ENCODE measurements at places on chromosomes 3 and 15.
A peak's percentile ranks its signal among the peaks of the same experiment; 100 is the strongest.

DNA sequence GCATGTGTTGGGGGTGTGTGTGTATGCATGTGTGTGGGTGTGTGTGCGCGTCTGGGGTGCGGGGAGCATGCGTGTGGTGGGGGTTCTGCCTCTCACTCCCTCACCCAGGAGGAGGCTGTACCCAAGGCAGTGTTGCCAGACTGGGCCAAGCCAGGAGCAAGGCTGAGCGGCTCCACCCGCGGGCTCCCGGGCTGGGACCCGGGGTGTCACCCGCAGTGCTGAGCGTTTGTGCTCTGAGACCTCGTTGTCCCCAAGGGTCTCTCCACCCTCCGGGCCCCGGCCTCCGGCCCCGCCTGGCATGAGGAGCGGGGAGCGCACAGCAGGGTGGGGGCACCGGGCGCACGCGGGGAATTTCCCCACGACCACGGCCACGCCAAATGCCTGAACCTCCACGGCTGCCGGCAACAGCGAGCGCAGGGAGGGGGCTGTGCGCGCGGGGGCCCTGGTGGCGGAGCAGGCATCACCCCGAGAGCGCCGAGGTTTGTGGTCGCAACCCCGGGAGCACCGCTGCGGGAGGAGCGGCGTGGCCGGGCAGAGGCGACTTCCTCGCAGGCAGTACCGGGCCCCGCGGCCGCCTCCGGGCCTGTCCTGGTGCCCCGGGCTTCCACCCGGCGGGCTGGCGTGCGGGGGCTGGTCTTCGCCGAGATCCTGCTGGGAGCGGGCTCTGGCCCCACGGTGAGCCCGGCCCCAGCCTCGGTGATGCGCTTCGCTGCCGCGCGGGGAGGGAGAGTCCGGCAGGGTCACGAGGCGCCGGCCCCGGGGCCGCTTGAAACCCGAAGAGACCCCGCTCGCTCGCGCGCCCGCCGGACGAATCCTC, 7.4 kb upstream of the OCA2 start:
- peak; percentile 26 for DNase-seq

DNA sequence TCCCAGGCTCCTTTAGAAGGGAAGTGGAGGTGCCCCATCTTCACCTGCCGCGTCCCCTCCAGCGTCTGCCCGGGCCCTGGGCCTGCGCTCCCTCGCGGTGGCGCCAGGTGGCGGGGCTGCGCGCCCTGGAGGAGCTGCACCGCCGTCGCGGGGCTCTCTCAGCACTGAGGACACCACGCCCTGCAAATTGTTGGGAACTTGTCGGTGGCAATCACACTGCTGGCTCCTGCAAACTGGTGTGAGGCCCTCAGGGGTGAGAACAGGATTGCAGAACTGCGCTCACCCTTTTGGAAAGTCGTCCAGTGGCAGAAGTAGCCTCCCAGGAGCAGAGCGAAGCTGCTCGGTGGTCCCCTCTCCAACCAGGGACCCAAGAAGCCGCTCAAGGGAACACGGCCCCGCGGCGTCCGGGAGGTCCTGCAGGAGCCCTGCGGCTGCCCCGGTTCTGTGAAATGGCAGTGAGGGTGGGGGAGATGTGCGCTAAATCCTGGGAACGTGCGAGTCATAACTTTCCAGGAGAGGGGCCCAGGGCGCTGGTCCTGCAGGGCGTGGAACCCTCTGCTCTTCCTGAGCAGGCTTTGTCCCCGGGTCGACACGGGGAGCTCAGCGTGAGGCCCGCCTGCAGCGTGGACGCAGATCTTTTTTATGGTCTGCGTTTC, 995 bp upstream of the LRRK1 start:
- peak; percentile 76 for DNase-seq

GRCh38 chr3:104977719-104978118, 389.0 kb upstream of the ALCAM start:
- DNase-seq = no peak

DNA sequence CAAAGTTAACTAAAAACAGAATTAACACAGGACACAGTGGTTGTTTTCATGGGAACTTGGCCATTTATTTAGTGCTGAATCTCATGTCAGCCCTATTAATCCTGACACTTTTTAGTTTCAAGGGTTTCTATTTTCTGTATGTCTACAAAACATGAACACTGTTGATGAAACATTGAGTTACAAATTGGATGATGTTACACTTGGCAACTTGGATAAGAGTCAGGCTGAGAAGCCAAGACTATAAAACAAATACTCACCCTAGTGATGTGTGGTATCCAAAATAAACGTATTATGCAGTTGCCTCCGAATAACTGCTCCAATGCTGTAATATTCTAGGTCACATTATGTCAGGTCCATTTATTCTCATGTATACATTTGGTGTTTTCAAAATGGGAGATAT, 349.6 kb downstream of the ZIC1 start:
- DNase-seq = no peak

GRCh38 chr3:126259411-126260391, 79.3 kb upstream of the ALDH1L1 start:
- peak; percentile 45 for DNase-seq

- DNase-seq = no peak
Measured at GRCh38 chr3:72120039-72120438, 335.1 kb upstream of the PROK2 start.

GRCh38 chr3:160163229-160163878, 61.9 kb upstream of the C3orf80 start:
- DNase-seq = no peak

DNA sequence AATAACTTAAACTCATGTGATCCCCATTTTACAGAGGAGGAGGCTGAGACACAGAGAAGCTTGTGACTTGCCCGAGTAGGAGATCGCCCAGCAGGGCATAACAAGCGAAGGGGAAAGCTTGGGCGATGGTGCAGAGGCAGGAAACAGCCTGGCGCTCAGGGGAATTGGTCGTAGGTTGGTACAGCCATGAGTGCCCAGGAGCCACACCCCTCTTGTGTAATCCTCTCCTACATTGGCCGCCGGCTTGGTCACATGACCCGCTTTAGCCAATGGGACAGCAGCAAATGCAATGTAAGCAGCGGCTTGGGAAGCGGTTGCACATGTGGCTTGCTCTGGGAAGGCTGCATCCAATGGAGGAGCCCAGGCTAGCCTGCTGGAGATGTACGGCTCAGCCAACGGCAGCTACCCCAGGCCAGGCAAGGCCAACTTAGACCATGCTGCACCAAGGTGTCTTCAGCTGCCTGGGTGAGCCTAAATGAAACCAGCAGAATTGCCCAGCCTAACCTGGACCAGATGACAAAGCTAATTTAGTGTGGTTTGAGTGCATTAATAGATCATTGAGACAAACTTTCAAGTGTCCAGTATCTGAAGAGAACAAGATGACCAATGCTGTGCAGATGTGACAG, 50.3 kb upstream of the SLC6A6 start:
- DNase-seq = peak; percentile 13

GRCh38 chr15:42800731-42801474, 64.0 kb upstream of the CDAN1 start:
- DNase-seq = peak; percentile 12

GRCh38 chr3:102471491-102471890, 36.7 kb downstream of the ZPLD1 start:
- no peak for DNase-seq

GRCh38 chr15:90000186-90001001, 730 bp upstream of the ZNF710 start:
- no peak for DNase-seq

DNA sequence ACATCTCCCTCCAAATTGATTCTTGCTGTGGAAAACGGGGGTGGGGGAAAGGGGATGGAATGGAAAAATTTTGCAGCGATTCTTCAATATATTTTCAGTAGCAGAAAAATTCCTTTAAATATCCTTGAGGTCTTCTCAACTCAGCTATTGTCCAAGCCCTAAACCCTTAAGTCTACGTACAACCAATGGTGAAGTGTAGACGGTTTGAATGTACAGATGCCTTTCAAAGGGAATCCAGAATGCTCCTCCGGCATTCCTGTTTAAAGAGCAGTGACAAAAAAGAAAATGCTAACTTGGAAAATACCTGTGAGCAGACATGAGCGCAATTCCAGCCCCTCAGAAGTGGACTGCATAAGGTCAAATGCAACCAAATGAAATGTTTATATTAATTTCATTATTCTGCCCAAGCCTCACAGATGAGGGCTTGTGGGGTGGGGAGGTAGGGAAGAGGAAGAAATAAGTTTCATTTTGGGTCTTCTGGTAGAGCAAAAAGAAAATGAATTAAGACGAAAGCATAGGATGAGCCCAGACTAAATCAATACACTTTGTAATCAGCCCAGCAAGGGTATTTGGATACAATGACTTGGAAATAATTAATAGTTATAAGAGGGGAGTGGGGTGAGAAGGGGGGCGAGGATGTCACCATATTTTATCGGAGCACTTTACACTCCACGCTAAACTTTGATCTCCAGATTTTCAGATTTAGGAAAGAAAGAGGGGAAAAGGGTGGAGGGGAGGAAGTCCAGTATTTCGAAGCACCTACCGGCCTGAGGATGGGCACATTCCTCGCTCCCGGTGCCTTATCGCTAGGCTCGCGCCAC, 2.7 kb downstream of the FOXP1 start:
- no peak for DNase-seq

- no peak for DNase-seq
Measured at GRCh38 chr15:47870956-47871625, 153.8 kb downstream of the SEMA6D start.

GRCh38 chr3:72055436-72055835, 270.5 kb upstream of the PROK2 start:
- DNase-seq = no peak

DNA sequence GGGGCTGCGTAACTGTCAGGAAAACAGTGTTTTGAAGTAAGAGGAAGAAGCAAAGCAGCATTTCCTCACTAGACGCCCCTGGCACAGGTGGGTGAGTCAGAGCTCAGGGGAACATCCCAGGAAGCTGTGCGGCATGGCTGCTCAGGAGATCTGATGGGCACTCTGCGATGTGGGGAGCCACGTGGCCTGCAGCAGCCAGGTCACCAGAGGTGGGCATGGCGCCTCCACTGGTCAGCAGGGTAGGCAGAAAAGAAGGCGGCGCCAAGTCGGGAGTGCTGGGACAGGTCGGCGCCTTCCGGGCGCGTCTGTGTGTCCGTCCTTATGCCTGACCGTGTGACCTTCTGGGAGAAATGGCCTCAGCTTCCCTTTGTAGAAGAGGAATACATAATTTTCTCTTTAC, 249.9 kb upstream of the ST8SIA2 start:
- DNase-seq = no peak

- DNase-seq = no peak
Measured at GRCh38 chr3:159151130-159151529, 349.3 kb downstream of the MFSD1 start.

- peak; percentile 5 for DNase-seq
Measured at GRCh38 chr3:126152458-126152857, 27.9 kb downstream of the ALDH1L1 start.

DNA sequence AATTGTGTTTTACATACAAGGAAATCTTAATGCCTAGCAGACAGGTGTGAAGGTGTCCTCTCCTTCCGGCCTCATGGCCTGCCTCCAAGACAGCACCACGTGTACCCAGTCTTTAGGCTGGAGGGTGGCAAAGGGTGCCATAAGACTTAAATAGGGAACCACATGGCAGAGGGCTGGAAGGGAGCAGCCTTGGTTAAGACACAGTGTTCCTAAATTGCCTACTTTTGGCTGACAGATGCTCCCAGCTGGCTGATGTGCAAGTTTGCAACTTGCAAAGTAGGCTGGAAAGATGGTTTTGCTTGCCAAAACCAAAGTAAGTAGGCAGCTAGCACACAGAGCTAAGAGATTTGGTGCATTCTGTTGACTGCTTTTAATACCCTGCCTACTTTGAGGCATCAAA, 45.2 kb downstream of the CCNB2 start:
- DNase-seq = no peak

- DNase-seq = no peak
Measured at GRCh38 chr3:29065211-29065785, 215.6 kb upstream of the RBMS3 start.

DNA sequence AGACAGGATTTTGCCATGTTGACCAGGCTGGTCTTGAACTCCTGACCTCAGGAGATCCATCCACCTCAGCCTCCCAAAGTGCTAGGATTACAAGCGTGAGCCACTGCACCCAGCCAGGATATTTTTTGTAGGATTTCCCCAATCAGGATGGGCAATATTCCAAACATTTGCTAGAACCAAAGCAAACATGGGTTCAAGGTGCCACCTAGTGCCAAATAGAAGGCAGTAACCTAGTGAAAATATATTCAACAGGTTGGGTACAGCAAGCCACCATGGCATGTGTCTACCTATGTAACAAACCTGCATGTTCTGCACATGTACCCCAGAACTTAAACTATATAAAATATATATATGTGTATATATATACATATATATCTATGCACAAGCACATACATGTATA, 185.9 kb upstream of the CADM2 start:
- no peak for DNase-seq

GRCh38 chr3:124230998-124231397, 239.1 kb upstream of the ROPN1 start:
- DNase-seq = no peak

DNA sequence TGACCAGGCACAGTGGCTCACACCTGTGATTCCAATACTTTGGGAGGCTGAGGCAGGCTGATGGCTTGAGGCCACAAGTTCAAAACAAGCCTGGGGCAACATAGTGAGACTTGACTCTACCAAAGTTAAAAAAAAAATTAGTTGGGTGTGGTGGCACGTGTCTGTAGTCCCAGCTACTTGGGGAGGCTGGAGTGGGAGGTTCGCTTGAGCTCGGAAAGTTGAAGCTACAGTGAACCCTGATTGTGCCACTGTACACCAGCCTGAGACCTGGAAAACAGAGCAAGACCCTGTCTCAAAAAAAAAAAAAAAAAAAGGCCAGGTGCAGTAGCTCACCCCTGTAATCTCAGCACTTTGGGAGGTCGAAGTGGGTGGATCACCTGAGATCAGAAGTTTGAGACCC, 3.1 kb downstream of the CDC25A start:
- no peak for DNase-seq

- no peak for DNase-seq
Measured at GRCh38 chr15:63514531-63514943, 10.1 kb downstream of the USP3 start.

- DNase-seq = no peak
Measured at GRCh38 chr3:127068111-127068810, 85.3 kb downstream of the PLXNA1 start.

DNA sequence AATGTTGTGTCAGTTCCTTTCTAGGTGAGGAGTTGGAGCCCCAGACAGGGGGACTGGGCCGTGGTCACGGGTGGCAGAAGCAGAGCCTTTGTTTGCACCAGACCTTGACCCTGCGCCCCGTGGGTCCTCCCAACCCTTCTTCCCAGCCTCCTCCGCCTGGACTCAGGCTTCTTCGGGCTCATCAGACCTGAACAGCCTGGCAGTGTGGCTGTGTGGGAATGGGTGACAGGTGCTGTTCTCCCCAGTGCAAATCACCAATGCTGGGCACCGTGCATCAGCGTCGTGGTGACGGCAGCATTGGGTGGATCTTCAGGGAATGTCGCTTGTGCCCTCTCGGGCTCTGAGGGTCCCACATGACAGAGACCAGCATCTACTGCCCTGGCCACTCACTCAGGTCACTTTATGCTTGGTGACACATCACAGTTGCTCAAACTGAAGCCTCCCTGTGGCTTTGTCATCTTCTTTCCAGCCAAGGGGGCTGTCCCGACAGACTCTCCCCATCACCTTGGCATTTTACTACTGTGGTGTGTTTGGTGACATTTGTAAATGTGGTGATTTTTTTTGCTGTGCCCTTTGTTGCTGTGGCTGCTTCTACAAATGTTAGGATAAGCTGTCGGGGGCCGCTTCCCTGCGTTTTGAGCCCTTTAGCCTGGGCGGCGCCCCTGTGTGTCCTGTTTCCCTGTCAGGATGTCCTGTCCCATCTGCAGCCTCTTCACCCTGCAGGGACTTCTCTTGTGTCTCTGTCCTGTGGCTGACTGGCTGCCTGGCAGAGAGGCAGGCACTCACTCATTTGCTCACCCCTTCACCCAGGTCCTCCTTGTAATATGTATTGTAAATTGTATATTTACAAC, 14.5 kb downstream of the APBA2 start:
- DNase-seq = no peak

GRCh38 chr3:142904639-142905436, 16.0 kb upstream of the PCOLCE2 start:
- DNase-seq = no peak

Data from activated CD4-positive, alpha-beta memory T cell treated with anti-CD3 and anti-CD28 coated beads for 36 hours (primary cell).